NCI-H1105 treated with DMSO at 0.1 percent for 48 hours (cell line): ENCODE measurements at places on chromosomes 4 and X.
A peak's percentile ranks its signal among the peaks of the same experiment; 100 is the strongest.

DNA sequence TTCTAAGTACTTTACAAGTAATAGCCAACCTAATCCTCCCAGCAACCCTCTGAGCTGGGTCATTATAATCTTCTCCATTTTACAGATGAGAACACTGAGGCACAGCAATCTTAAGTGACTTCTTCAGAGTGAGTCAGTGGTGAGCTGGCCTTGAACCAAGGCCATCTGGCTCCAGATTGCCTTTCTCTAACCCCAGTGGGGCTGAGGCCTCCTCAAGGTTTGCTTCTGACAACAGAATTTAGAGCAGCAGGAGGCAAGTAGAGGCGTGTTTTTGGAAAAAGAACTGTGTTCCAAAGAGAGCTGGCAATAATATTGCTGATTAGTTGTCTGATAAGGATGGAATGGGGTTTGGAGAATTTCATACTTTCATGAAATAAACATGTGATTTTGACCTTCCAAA, 41.2 kb downstream of the PIR start:
- no peak for DNase-seq

DNA sequence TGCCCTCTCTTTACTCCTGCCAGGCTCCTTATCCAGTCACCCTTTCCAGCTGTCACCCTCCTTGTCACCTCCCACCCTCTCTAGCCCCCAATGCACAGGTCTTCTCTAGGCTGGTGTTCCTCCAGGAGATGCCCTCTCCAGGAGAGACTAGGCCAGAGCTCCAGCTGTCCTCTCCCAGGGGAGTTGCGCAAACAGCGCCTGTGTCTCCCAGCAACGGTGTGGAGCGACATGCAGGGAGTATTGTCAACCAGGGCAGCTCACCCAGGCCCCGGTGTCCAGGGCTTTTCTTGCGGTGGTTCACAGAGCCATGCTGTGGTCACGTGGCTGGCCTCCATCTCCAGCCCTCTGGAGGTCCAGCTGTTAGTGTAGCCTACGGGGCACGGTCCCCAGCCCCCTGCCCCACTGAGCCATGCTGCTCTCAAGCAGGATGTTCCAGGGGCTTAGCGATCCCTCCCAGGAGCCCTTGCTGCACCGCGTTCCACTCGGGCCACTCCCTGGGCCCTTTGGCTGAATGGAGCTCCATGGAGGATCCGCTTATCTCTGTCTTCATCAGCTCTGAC, 34.8 kb downstream of the CCNQ start:
- no peak for DNase-seq

GRCh38 chr4:157700898-157701694, 471.7 kb downstream of the GASK1B start:
- DNase-seq: peak; percentile 7

- DNase-seq: no peak
Measured at GRCh38 chr4:144906181-144906925, 191.6 kb downstream of the ANAPC10 start.

- no peak for DNase-seq
Measured at GRCh38 chrX:45748369-45748774, 547.7 kb upstream of the DIPK2B start.

DNA sequence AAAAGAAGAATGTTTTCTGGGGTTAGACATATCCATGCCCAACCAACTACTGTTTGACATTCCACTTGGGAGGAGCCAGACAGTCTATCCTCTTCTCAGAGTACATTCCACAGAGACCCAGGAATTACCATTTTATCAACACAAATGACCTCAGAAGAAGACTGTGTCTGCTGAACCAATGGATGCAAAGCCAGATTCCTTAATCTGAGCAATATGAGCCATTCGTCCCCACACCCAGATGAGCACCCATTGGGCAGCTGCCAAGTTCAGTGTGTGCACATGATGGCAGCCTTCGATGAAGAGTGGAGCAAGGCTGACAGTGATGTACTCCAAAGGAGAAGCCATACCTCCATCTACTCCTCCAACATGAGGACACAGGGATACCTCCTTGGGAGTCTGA, 111.3 kb downstream of the ZNF674 start:
- no peak for DNase-seq

GRCh38 chr4:1614049-1614448, 70.1 kb downstream of the FAM53A start:
- DNase-seq: no peak

- DNase-seq: peak; percentile 0
Measured at GRCh38 chrX:37060999-37061398, 52.8 kb downstream of the FAM47C start.

- DNase-seq: no peak
Measured at GRCh38 chr4:89704651-89705395, 132.1 kb downstream of the SNCA start.

DNA sequence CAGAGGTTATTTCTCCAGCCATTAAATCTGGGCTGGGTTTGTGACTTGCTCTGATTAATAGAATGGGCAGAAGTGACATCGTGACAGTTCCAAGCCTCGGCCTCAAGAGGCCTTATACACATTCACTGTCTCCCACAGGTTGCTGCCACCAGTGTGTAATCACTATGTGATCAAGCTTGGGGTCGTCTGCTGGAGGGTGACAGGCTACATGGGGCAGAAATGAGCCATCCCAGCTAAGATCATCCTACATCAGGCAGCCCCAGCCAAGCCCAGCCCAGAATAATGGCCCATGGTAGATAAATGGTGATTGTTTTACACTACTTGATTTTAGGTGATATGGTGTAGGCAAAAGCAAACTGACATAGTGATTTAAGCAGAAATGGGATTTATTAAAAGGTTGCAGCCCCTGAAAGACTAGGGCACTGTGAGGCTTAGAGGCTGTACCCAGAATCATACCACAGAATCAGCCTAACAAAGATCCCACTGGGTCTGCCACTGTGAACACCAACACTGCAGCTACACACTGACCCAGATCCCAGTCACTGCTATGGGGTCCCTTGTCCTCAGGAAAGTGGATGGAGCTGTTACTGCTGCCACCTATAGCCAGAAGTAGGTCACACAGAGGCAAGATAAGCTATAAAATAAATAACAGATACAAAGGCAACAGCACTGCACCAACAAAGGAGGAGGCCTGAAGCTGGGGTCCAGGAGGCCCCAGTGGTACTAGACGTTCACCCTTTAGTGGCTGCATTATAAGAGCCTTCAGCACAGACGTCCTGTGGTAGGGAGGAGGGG, 159.6 kb upstream of the RBPJ start:
- DNase-seq: no peak

DNA sequence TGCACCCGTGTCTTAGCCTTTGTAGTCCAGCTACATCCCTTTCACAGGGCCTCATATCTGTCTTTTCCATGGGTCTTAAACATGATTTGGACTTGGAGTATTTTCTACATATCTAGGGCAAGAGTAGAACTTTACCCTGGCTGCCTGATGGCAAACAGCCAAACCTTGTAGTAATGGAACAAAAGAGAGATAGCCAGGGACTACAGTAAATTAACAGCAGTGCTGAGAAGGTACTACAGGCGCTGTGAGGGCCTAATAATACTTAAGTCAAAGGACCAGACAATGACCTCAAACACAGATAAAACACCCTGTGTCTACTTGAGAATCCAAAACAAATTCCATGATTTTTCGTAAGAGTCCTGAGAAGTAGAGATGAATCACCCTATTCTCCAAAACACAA, 111.0 kb upstream of the WDR17 start:
- DNase-seq: no peak

DNA sequence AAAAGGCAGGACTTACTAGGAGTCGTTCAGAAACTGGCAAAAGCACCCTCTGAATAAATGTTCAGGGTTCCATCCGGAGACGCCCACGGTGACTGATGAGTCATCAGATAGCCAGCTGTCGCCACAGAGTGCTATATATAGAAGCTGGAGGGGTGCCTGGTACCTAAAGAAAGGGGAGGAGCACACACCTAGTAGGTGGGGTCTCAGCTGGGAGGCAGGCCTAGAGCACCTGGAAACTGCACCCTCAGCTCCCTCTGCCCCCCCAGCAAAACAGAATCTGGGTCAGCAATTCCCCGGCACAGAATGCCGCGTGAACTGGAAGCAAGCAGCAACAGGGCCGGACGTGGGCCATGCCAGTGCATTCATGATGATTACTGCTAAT, 242.0 kb downstream of the BCOR start:
- DNase-seq: peak; percentile 59

- no peak for DNase-seq
Measured at GRCh38 chr4:74449571-74450297, 4.8 kb downstream of the AREG start.

DNA sequence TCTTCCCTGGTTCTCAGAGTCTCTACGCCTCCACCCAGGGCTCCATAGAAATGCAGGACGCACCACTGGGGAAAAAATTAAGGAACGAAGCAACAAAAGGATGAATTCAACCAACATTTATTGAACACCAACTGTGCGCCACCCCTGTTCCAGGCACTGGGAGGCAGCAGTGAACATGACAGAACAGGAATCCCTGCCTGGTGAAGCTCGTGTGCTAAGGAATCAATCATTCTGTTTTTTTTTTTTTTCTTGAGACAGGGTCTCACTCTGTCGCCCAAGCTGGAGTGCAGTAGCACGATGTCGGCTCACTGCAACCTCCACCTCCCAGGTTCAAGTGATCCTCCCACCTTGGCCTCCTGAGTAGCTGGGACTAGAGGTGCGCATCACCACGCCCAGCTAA, 1.9 kb upstream of the FTSJ1 start:
- no peak for DNase-seq

DNA sequence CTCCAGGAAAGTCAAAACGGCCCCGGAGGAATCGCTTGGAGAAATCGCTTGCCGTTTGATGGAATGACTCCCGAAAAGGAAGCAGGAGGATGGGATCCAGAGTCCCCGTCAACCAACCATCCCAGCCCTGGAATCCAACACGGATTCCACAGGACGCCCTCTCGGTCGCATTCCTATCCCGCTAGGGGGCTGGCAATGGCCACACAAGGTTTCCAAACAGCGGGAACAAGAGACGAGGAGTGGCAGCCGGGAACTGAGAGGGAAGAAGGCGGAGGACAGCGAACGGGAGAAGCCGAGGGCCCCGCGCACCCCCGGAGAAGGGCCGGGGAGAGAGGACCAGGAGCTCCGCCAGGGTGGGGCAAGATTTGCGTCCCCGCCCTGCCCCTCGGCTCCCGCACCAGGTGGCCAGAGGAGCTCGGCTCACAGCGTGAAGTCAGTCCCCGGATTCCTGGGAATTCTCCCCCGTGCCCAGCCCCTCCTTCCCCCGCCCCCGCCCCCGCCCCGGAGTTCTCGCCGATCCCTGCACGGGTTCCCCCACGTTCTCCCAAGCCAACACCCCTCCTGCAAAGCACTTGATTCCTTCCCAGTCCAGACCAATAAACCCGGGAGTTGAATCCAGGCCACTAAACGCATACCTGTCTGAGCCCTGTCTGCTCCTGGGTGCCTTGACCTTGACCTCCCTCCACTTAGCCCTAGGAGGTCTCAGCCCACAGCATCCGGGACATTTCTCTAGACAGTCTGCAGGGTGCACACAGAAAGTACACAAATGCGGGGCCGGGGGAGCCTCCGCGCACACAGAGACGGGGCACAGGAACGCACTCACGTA, 1.4 kb downstream of the PDZD4 start:
- DNase-seq: no peak

GRCh38 chr4:88382621-88383020, 4.0 kb downstream of the HERC6 start:
- DNase-seq: no peak

GRCh38 chr4:129821073-129821472, 725.1 kb downstream of the C4orf33 start:
- DNase-seq: peak; percentile 38

- no peak for DNase-seq
Measured at GRCh38 chr4:110527156-110527555, 51.2 kb downstream of the ENPEP start.

DNA sequence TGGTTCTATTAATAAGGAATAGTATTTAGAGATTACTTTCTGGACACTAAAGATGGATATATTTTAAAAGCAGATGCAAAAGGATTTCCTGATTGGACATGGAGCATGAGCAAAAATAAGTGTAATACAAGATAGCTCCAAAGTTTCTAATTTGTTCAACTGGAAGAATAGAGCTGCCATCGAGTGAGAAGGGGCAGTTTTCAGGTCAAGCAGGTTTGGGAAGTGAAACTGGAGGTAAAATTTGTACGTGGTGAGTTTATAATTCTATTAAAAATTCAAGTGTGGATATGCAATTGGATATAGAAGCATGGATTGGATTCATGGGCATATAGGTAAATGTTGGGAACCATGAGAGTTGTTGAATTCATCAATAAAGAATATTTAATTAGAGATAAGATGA, 31.8 kb downstream of the PRDM8 start:
- DNase-seq: no peak

DNA sequence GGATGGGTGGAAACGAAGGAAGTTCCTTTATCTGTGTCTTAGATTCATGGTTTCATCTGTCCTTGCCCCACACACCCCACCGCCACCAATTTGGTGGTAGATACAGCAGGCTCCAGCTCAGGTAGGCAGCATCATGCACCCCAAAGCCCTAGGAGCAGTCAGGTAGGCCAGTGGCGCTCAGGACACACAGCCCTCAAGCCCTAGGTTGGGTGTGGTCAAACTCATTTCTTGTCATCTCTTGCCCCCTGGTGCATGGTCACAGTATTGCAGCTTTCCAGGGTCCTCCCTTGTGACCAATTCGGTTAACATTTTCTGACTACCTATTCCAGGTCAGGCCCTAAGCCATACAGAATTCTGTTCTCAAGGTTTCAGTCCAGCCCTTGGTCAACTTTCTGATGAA, 14.5 kb upstream of the PRRG3 start:
- peak; percentile 57 for DNase-seq

GRCh38 chr4:114807759-114808404, 209.3 kb downstream of the UGT8 start:
- no peak for DNase-seq

GRCh38 chr4:125682730-125683129, 368.0 kb downstream of the FAT4 start:
- DNase-seq: no peak

DNA sequence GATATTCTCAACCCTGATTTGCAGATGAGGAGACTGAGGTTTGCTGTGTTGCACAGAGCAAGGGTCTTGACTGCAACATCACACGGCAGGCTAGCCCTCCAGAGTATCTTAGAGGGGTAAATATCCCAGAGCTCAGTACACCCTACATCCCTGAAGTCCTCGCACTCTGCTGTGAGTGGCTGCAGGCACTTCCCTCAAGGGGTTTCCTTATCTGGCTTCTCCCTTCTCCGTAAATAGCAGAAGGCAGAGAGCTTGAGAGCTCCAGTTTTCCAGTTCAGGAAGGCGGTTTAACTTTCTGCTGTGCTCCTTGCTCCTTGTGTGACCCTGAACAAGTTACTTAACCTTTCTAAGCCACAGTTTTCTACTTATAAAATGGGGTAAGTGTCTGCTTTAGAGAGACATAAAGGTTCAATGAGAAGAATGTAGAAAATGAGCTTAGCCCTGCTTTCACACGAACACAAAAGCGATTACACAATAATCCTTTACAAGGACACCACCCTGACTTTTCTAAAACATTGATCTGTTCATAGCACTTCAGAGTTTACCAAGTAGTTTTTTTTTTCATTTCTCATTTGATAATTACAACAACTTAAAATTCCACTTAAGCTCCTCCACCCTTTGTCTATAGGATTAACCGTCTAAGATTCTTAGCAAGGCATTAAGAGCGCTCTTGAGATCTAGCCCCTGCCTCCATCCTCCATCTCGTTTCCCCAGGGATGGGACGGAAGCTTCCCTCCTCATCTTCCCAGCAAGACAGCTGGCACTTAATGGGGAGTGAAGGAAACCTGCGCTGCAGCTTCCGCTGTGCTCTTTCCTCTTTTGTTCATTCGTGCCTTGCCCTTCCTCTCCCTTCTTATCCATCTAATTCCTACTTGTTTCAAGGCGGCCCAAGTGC, 68.4 kb downstream of the TAPT1 start:
- no peak for DNase-seq
